ENCODE measurements at places on chromosomes 5 and 9.

DNA sequence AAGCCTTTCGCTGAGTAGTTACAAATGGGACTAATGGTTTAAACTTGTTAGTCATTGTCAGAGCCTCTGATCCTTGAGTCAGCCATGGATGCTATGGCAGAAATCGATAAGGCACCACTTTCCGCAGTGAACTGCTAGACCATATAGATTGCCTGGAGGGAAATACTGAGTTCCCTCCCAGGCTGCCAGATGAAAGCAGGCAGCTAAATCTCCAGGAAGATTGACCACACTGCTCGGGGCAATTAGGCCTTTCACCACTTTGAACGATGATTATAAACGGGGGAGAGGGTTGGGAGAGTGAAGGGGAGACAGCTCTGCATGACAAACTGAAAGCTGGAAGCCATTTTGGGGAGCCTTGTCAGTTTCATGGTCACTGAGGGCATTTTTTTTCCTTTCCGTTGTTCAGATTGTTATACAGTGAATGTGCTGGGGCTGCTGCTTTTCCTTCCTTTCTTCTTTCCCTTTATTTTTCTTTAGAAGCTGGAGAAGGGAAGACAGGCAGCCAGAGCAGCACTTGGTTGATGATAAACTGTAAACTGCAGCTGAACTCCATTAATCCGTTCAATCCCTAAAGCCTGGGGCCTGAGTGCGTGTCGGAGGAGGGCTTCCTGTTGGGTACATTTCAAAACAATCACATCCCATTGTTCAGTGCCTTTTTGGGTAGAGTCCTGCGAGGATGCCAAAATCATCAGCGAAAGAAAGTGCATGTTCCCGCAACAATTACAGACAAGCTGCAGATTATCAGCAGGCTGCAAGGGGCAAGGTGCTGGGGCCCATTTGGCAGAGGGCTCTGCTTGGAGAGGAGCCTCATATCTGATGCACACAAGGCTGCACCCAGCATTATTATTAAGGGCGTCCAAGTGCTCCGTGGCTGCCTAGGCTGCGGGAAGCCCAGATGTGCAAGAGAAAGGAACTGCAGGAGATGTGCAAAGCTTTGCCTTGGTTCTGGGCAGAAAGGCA lies 308.4 kb downstream of the PSAT1 start:
- no peak for DNase-seq

DNA sequence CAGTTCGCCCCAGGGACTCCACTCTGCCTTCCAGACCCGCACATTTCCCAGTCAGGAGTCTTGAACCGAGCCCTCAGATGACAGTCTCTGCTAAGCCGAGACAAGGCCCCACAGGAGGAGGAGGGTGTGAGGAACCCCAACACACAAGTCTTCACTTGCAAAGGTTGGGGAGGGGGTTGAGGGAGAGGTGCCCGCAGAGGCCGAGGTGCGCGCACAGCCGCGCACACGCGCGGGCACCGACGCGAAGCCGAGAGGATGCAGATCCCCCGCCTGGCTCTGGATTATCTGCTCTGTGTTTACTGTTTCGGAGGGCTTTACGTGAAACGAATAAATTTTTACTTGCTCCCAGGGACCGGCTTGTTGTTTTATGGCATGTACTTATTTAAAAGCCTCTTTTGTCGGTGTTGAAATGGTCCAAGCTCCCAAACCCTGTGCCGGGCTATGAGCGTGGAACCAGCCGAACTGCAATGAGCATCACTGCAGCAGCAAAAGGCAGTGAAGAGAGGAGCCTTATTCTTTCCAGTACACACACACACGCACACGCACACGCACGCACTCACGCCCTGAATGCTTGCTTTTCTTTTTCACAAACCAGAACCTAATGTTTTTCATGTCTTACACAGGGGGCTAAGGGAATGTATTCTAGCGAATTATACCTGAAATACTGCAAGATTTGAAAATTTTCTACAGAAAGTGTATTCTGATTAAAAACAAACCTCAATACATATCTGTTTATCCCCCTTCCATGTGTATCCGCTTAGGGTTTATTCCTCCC lies 297.7 kb downstream of the PARP8 start:
- DNase-seq = no peak

DNA sequence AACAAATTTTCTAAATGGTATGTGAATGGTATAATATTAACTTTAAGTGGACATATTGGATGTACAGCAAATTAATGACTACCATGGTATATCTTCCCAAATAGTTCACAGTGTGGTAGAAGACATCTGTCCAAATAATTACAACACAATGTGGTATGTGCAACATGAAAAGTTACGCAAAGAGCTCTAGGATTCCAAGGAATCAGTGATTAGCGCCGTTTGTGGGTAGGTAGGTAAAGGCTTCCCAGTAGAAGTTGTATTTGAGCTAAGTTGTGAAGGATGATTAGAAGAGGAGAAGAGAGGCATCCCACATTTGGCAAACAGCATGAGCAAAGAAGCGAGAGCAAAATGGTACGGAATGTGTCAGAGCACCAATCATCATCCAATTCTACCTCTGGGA lies 14.3 kb upstream of the KLF9 start:
- no peak for DNase-seq

DNA sequence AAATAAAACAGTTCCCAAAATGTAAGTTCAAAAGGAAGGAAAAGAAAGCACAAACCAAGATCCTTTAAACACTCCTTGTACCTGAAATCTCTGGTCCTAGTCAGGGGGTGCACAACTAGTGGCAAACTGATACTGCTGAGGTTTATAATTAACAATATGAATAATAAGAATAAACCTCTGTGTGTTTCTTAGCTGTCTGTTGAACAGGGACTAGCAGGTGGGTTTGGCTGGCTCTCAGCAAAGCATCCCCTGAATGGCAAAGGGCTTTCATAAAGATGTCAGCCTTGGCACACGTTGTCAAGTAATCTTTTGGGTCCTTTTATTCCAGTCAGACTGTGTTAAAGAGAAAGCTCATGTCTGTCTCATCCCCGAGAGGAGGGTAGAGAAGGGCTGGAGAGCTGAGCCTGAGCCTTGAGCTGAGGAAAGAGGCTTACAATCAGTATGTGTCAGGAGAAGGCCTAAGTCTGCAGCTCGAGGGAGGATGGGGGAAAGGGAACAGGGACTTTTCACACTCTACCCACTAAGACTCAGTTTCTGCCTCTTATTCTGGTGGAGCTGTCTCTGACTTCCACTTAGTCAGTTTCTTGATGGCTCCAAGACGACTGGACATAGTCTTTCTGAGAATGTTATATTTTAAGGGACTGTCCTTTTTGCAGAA lies 123.0 kb downstream of the GALNT10 start:
- no peak for DNase-seq

GRCh38 chr9:31582071-31582470 lies 802.4 kb upstream of the ACO1 start:
- DNase-seq = no peak

- DNase-seq = peak; percentile 67
Measured at GRCh38 chr5:82351754-82352145, 73.6 kb upstream of the RPS23 start.

- no peak for DNase-seq
Measured at GRCh38 chr9:27755846-27756245, 182.6 kb upstream of the C9orf72 start.

- DNase-seq = no peak
Measured at GRCh38 chr9:136640171-136641111, 22.3 kb upstream of the EGFL7 start.

DNA sequence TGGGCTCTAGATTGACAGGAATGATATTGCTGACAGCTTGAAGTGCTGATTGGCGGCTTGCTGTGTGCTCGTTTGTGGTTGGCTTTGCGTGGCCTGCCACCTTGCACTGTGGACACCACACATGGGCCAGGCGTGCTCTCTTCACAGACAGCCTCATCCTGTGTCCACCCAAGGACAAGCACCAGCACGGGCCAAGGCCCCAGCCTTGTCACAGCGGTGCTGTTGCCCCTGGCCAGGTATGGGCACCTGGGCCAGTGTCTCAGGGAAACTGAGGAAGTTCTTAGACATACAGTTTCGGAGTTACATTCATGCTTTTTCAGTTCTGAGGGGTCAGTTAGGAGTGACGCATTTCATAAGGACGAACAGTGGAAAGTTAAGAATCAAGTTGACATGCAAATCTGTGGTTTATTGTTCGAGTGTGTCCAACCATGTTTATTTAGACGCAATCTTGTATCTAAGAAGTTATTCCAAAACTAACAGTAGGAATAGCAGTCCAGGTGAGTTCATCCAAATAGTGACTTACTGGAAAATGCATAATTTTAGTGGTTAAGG lies 125.9 kb downstream of the EHMT1 start:
- no peak for DNase-seq

GRCh38 chr5:180640861-180641565 lies 8.4 kb downstream of the FLT4 start:
- DNase-seq = no peak

DNA sequence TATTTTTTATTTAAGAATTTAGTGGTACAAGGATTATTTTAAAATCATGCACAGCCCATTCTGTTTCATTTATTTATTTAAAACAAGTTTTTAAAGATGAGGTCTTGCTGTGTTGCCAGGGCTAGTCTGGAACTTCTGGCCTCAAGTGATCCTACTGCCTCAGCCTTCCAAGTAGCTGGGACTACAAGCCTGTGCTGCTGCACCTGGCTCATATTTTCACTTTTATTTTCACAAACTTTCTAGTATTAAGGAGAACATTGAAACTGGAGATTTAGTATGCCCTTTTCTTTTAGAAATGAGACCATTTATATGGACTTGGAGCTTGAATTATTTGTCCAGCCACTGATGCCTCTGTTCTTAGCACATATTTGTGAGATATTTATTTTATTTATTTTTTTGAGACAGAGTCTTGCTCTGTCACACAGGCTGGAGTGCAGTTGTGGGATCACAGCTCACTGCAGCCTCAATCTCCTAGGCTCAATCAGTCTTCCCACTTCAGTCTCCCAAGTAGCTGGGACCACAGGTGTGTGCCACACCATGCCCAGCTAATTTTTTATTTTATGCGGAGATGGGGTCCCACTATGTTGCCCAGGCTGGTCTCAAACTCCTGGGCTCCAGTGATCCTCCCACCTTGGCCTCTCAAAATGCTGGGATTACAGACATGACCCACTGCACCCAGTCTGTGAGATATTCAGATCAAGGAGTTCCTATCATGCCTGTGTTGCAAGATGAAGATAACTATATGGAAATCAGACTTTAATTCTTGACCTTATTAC lies 7.4 kb downstream of the DMXL1 start:
- DNase-seq = no peak

- DNase-seq = no peak
Measured at GRCh38 chr5:98004463-98004862, 769.0 kb upstream of the RGMB start.

DNA sequence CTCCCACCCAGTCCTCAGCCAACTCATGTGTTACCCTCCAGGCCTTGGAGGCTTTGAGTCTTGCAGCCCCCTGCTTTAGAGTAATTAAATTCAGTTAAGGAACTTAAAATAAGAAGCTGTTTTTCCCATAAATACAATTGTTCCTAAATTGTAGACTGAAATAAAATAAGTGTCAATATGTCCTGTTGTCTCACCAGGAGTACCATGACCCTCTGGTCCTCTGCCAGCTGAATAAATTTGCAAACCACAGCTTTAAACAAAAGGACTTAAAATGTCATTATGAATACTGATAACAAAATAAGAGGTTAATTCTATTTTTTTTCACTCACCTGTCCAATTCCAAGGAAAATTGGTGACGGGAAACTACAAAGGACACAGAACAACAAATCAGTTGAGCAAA lies 15.6 kb downstream of the SLC35D2 start:
- no peak for DNase-seq

DNA sequence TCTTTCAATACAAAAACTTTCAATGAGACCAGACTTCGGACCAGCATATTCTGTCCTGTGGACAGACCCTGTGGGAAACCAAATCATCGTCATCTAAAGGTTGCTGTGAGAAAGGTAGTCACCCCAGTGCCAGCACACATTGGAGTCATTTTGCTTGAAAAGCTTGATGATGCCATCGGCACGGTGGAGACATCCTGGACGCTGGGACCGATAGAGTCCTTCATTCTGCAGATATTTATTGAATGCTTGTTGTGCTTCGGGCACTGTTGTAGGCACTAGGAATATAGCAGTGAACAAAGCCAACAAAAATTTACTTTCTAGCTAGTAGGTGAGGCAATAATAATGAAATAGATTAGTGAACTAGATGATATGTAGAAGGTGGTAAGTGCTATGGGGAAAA lies 34.9 kb downstream of the SNX18 start:
- no peak for DNase-seq

DNA sequence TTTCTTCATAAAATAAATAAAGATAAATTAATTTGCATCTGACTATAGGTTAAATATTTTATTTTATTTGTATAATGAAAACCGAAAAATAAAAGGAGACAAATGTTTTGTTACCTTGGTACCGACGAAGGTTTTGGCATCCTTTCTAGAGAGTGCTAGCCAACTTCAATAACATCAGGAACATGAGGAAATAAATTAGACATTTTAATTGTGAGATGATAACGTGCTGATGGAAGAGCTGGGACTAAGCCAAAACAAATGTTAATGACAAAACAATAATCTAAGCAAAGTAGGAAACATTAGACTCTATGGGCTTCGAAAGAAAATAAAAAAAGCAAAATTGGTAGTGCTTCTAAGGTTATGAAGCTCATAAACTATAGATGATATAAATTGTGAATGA lies 201.0 kb downstream of the IRX2 start:
- no peak for DNase-seq

DNA sequence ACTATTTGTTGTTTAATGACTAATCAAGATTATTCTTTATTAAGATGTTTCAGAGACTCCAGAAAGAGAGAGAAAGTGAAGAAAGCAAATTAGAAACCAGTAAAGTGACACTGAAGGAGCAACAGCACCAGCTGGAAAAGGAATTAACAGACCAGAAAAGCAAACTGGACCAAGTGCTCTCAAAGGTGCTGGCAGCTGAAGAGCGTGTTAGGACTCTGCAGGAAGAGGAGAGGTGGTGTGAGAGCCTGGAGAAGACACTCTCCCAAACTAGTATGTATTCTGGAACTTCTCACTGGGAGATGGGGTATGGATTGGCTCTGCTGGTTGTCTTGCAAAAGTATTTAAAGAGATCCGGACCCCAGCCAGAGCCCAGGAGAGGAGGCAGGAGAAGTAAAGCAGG lies 33.6 kb downstream of the RAB14 start:
- DNase-seq = no peak

GRCh38 chr5:59684388-59685190 lies 208.9 kb downstream of the PDE4D start:
- no peak for DNase-seq

DNA sequence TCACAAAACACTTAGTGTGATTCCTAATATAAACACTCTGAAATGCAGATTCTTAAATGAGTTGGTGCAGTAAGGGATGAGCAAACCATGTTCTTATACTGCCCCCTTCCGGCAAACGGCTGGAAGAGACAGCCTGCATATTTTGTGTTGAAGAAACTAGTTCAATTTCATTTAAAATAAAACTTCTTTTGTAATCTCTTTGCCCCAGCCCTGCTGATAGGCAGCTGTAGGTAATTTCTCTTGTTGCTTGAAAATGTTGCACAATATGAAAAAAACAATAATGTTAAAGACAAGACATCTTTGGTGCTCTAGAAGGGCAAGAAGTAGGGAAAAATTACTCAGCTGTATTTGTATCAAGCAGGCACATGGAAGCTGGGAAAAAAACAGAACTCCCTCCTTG lies 89.7 kb upstream of the CCNG1 start:
- peak; percentile 86 for DNase-seq
